OCI-M1 (cell line): ENCODE measurements at places on chromosomes 11 and 22.
A peak's percentile ranks its signal among the peaks of the same experiment; 100 is the strongest.

DNA sequence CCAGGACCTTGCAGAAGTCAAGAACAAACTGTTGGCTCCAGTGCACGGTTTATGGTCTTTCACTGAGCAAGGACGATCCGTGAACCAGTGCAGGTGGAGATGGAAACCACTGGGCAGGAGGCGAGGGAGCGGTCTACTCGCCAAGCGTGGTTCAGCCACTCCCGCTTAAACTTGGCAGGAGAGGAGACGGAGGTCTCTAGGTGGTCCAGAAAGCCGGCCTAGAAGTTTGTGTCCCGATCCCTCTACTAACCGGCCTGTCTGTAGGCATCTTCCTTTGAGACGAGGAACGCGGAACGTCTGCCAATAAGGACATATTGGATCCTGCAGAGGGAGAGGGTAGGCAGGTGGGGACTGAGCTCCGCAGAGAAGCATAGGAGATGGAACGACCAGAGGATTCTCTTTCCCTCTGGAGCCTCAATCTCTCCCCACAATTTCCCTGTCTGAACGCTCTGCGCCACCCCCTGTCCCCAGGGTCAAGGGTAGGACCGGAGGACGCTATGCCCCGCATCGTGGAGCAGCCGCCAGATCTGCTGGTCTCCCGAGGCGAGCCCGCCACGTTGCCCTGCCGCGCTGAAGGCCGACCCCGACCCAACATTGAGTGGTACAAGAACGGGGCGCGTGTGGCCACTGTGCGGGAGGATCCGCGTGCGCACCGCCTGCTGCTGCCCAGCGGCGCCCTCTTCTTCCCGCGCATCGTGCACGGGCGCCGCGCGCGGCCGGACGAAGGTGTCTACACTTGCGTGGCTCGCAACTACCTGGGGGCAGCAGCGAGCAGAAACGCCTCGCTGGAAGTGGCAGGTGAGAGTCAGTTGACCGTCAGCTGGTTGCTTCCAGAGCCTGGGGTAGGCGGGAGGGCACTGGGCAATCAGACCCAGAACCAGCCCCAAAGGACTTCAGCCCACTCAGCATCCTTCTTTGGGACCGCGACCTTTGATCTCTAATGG lies 3.4 kb downstream of the ROBO3 start:
- no peak for DNase-seq

- no peak for DNase-seq
Measured at GRCh38 chr11:106464728-106465127, 387.3 kb downstream of the AASDHPPT start.

GRCh38 chr11:66267379-66268243 lies 828 bp upstream of the RAB1B start:
- DNase-seq, result peak; percentile 86

- DNase-seq, result no peak
Measured at GRCh38 chr22:44600207-44600785, 101.7 kb upstream of the PRR5 start.

DNA sequence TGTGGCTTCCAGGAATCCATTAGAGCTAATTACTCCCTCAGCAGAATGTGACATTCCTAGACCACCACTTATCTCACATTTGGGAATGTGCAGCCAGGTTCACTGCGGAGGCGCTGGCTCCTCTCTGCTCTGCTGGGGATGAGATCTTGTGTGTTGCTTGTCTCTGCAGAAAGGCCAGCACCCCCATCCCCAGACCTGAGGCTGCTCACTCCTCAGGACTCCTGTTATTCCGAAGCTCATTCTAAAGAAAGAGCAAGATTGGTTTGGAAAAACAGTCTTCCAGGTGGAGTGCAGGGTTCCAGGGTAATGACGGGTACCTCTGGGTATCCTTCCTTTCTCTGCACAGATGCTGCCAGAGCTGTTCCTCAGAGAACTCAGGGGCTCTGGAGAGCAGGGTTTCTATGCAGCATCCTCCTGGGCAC lies 20.8 kb downstream of the RSPH14 start:
- DNase-seq, result no peak

- DNase-seq, result no peak
Measured at GRCh38 chr11:58391879-58392278, 14.8 kb downstream of the OR5B3 start.

DNA sequence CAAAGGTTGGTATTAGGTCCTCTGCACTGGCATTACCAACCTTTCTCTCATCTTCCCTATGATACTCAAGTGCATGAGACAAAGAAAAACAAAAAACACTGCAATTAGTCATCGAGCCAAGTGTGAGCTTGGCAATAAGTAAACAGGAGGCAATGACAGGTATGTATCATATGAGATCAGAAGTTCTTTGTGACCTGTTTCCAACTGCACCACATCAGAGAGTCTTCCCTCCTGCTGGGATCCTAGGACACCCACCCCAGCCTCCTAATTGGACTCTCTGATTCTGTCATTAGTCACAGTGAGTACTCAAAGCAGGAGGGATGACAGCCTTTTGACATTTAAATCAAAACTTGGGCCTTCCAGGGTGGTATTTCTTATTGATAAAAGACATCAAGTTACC lies 7.8 kb upstream of the JAML start:
- no peak for DNase-seq

DNA sequence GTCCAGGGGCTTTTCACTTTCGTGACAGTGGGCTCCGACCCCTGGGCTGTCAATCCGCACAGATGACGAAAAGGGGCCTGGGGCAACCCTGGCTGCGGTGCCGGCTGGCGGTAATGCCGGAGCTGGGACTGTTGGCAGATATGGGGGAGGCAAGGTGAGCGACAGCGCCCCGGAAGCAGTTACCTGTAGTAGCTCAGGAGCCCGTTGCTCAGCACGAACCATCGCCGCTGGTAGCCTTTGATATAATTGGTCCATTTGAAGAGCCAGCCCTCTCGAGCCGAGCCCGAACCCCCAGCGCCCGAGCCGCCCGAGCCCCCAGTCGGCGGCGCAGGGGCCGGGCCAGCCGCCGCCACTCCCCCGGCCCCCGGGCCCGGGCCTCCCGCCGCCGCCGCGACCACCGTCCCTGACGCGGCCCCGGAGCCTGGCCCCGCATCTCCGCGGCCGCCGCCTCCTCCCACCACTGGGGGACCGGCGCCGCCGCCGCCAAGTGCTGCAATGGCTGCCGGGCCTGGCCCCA lies 396 bp downstream of the OSBP start:
- peak; percentile 43 for DNase-seq

- no peak for DNase-seq
Measured at GRCh38 chr11:29231586-29231985, 785.2 kb downstream of the KCNA4 start.

DNA sequence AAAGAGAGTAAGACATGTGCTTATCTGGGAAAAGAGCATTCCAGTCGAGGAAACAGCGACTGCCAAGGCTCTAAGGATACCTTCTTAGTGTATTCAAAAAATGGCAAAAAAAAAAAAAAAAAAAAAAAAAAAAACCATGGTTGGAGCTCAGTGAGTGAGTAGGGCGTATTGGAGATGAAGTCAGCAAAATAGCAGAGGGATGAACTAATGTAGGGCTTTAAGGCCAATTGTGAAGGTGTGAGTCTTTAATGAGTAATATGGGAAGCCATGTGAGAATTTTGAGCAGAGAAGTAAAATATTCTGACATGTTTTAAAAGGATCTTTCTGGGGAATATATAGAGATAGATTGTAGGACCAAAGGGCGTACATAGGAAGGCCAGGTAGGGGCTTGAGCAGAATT lies 498.6 kb upstream of the ISX start:
- no peak for DNase-seq

- no peak for DNase-seq
Measured at GRCh38 chr11:117673602-117674001, 123.4 kb downstream of the DSCAML1 start.

DNA sequence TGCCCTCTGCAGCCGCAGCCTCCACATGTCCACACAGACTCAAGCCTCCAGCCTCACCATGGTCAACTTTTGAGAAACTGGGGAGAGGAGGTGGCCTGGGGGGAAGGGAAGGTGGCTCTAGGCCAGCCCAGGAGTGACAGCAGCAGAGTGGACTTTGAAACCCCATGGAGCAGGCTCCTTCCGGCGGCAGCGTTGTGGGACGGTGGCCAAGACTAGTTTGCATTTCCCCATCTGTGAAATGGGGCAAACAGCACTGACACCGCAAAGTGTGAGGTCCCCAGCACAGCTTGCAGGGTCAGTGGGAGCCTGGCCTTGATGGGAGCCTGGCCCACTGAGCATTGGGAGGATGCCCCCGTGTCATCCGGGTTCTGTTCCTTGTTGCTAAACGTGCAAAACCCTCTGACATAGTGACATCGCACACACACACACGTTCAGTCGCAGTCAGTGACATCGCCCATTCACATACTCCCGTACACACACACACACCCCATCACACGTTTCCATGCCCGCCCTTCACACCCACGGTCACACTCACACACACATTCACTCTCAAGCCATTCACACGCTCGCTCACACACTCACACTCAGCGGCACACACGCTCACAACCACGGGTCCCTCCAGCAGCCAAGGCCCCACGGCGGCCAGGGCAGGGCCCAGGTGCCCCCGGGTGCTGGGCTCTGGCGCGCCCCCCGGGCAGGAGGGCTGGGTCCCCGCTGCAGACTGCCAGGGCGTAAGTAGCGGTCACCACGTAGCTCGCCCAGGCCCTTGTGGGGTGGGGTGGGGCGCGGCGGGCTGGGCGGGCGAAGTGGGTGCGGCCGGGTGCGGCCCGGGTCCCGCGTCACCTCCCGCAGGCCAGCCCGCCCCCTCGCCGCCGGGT lies 585 bp downstream of the CYB5R3 start:
- DNase-seq, result peak; percentile 62

DNA sequence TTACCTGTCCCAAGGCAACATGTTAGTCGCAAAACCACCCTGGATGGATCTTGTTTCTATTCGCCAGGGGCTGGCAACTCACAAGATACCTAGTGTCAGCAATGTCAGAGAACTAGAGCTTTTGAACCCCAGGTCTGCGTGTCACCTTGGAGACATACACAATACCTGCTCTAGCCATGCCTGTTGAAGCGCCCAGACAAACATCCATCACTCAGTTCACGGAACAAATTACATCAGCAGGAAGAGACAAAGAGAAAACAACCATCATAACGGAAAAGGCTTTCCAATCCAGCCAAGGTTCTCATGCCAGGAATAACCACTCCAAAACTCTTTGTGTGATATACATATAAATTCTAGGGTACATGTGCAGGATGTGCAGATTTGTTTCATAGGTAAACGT lies 2.2 kb downstream of the CD59 start:
- no peak for DNase-seq

DNA sequence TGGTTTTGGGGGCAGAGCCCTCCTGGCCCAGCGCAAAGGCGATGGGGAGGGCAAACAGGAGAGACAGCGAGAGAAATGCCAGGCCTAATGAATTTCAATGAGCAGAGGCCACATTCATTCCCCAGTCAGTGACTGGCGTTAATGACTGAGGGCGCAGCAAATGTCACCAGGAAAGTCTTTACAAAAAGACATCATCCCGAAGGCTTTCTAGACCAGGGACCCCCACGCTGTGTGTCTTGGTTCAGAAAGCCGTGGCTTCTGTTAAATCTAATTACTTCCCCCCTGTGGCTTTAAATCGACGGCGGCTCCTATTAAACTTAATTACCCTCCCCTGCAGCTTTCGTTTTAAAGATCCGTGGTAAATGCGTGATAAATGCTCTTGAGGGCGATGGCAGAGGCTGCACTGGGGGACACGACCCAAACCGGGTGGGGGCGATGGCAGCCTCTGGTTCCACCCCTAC lies 1.6 kb upstream of the FGF19 start:
- DNase-seq, result no peak

GRCh38 chr22:36378080-36378868 lies 9.5 kb downstream of the MYH9 start:
- no peak for DNase-seq

DNA sequence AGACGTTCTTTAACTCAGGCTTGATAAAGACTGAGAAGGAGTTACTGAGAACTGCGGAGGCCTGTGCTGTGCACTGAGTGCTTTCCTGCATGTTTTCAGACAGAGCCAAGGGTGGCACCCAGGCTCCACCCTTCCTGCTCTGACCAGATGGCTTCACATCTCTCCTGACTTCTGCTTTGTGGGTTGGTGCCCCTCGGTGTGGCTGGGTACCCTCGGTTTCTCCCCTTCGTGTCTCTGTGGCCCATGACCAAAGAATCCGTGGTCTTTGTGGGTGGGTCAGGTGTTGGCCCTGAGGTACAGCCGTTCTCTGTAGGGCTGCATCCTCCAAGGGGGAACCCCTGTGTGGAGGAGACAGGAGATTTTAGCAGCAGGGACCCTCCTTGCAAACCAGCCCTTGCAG lies 34.3 kb downstream of the GRIK4 start:
- no peak for DNase-seq

- DNase-seq, result no peak
Measured at GRCh38 chr11:62988276-62988675, 3.5 kb upstream of the SLC22A6 start.
